GM23248 (cell line): ENCODE measurements at places on chromosomes 12 and 14. TPM values are rescaled to one million over a fixed set of nuclear protein-coding genes. Genes with fewer than 3 reads are reported as not detected.

SLC38A4 gene
- total RNA-seq, result 0.54 and 2.3 TPM in 2 replicates

CHGA gene
- not detected in 2 replicates for total RNA-seq

GPX2 gene
- total RNA-seq, result not detected in 2 replicates

HOXC12 gene
- total RNA-seq, result not detected in 2 replicates

PRPH gene
- not detected in 2 replicates for total RNA-seq
